ENCODE measurements at places on chromosomes 13 and 19.

GRCh38 chr19:10660346-10660745 is 6.2 kb downstream of the ILF3 start:
- DNase-seq = no peak

DNA sequence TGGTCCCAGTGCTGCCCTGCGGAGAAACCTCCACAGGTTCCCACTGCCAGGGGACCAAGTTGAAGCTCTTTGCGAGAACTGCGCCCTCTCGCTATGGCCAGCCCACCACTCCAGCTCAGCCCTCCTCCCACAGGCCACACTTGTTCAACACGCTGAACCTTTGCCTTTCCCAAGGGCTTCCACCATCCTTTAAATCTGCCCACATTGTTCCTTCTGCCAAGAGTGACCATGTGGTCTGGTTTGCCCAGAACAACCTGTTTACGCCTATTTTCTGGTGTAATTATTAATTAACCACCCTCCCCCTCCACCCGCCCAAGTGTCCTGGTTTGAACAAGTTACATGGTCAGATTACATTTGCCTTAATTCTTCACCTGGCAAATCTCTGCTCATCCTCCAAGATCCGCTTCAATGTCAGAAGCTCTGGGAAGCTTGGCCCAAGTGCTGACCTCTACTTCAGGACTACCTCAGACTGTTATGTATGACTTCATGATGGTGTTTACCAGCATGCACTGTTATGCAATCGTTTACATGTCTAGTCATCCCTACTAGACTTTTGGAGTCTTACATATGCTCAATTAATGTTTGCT is 12.0 kb upstream of the USP12 start:
- no peak for DNase-seq

DNA sequence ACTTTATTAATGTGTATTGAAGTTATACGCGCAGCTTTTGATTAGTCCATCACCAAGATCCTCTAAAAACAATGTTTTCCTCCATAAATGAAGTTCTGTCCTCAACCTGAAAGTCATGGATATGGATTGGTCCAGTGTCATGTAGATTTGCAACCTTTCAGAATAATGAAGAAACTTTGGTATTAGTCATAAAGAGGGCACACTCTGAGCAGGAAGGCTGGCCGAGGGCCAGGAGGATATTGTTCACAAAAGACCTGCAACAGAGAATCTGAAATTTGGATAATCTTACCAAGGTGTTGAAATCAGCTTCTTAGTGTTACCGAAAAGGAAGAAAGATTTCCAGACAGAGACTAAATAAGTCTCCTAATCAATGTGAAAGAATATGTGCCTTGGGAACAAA is 20.7 kb downstream of the CLDN10 start:
- no peak for DNase-seq

DNA sequence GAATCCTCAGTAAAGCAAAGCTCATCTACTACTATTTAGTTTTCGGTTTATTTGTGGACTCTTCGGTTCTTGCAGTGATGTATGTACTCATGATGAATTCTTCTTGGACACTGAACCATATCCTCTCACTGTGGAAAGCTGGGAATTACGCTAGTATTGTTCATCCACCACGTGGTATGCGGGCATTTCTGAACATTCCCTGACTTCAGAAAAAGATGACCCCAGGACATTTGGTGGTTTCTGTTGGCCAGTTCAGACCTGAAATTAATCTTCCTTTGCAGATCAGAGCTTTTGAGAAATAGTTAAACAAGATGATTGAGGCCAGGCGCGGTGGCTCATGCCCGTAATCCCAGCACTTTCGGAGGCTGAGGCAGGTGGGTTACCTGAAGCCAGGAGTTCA is 25.3 kb upstream of the FBN3 start:
- no peak for DNase-seq

- DNase-seq = no peak
Measured at GRCh38 chr13:40113643-40114304, 458.3 kb downstream of the COG6 start.

GRCh38 chr19:6718741-6719539 is 1.5 kb downstream of the C3 start:
- DNase-seq = peak; percentile 71

DNA sequence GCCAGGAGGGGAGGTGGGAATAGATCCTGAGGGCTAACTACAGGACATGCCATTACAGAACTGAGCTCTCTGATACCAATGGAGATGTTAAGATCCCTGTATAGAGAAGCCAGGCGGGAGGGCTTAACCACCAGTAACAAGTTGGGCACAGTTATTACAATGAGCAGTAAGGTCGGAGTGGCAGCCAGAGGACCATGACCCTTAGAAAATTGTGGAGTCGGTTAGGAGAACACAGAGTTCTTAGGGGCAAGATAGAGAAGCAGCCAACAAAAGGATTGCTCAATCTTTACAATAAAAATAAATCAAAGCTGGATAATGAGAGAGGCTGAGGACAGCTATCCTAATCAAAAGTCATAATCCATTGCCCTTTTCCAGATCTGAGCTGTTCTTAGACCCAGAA is 10.4 kb downstream of the CPB2 start:
- no peak for DNase-seq

DNA sequence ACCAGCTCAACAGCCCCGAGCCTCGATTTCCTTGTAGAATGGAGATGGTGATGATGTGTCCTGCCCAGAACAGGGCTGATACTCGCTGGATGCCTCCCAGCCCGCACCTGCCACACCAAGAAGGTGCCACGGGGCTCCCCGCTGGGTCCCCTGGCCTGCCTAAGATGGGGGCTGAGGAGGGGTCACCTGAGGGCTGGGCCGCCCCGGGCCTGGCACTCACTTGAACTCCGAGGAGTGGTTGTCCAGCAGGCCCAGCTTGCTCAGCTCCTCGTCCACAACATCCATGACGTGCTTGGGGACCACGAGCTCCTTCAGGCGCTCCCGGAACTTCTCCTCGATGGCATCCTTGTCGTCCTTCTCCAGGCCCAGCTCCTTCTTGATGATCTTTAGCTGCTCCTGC is 14.4 kb downstream of the LONP1 start:
- no peak for DNase-seq

- no peak for DNase-seq
Measured at GRCh38 chr13:65488606-65489005, 1741.5 kb downstream of the PCDH9 start.

DNA sequence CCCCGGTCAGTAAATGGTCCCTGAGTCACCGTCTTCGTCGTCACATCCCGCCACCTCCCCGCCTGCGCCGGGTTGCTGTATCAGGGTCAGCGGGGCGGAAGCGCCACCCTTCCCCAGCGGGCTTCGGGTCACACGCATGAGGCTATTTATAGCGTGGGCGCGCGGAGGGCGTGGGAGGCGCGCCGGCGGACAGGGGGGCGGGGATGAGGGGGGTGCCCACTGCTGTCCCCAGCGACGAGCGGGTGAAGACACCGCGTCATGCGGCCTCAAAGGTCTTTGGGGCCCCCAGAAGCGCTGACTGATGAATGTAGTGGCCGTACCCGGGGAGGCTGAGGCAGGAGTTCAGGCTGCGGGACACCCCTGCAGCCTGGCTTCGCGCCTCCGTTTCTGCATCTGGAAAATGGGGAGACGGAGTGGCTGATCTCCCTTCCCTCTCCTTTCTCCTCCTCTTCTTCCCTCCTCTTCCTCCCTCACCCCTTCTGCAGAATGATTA is 7.9 kb downstream of the UNC13A start:
- DNase-seq = peak; percentile 89

GRCh38 chr19:30871979-30872378 is 477.3 kb downstream of the TSHZ3 start:
- no peak for DNase-seq

DNA sequence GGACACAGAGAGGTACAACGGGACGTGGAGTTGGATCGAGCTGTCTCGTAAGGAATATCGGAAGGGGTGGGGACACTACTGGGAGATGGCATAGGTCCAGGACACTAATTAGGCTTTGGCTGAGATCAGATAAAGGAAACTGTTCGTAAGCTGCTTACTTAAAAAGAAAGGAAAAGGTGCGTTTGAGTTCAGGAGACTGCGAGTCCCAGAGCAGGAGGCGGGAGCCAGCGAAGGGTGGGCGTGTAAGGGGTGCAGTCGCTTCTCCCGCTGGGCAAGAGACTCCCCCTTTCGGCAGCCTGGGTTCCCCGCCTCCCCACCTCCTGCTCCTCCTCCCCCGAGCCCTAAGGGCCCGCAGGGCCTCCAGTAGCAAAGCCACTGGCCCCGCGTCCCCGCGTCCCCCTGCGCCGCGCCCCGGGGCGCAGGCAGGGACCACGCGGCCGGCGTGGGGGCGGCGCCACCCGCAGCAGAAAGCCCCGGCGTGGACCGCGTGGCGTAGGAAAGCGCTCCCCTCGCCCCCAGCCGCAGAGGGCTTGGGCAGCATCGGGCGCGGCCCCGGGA is 547 bp downstream of the ABCC4 start:
- DNase-seq = peak; percentile 82

- no peak for DNase-seq
Measured at GRCh38 chr19:4976401-4977298, 7.7 kb downstream of the KDM4B start.

GRCh38 chr19:17109962-17110598 is 34.5 kb downstream of the MYO9B start:
- peak; percentile 89 for DNase-seq

- no peak for DNase-seq
Measured at GRCh38 chr13:48908381-48909055, 67.2 kb upstream of the FNDC3A start.

- DNase-seq = no peak
Measured at GRCh38 chr19:55027472-55028337, 10.4 kb downstream of the GP6 start.

GRCh38 chr13:39897636-39898035 is 242.2 kb downstream of the COG6 start:
- DNase-seq = no peak

Measured in GM13976 (cell line).